ENCODE measurements at places on chromosomes 1 and 21.

- no peak for DNase-seq
These were observed 145.0 kb downstream of the DHRS3 start for GRCh38 chr1:12472798-12473551.

DNA sequence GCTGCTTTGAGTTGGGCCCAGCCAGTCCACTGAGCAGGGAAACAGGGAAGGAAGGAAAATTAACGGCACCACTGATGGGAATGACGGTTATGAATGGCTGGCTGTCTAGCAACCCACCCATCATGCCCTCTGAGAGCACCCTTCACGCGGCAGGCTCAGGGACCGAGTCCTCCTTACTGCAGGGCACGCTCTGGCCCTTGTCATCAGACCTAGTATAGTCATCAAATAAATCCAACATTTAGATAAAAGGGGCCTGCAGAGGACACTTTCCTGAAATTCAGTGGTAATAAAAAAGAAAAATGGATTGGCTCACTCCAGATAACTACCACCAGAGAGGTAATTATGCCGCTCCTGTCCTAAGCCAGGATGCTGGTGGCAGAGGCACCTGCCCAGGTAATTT, 509.4 kb downstream of the MATN1 start:
- DNase-seq = no peak

DNA sequence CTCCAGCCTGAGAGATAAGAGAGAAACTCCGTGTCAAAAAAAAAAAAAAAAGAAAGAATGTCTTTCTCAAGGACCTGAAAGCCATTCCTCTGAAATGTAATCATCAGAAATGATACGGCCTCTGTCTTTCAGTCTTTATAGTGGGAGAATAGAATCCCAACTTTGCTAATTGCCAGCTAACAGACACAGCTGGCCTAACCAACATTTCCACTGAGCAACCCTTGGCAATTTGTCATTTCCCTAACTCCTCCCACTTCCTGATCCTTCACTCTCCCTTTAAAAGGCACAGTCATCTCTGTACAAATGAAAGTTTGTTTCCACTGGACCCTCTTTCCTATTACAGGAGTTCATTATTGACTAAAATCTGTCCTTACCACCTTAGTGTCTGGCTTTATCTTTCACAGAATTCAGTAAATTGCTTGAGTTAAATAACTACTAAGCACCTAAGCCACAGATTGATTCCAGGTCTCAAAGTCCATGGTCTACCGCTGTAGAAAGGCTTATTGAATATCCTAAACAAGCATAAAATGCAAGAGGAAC, 4.3 kb upstream of the CBR1 start:
- DNase-seq = peak; percentile 52

DNA sequence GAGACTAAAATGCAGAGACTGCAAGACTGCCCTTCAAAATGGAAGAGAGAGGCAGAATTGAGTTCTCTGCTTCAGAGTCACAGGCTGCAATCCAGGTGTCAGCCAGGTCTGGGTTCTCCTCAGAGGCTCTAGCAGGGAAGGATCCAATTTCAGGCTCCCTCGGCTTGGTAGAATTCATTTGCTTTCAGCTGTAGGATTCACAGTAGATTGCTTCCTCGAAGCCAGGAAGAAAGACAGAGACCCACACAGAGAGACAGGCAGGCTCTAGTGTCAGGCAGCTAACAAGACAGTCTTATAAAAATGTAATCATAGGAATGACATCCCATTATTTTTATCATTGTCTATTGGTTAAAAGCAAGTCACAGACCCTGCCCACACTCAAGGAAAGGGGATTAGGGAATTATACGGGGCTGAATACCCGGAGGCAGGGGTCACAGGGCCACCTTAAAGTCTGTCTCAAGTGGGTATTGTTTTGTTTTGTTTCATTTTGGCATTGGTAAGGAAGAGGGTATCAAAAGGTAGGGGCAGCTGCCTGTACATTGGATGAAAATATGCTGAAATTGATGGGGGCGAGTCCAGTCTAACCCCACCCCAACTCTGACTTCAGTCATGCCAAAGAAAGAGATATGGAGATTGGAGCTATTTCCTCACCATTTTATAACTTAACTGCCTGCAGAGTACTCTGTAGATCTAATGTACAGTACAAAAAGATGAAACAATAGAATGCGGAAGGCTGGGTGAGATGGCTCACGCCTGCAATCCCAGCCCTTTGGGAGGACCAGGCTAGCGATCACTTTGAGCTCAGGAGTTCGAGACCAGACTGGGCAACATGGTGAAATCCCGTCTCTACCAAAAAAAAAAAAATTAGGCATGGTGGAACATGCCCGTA, 9.5 kb upstream of the TBCE start:
- no peak for DNase-seq

DNA sequence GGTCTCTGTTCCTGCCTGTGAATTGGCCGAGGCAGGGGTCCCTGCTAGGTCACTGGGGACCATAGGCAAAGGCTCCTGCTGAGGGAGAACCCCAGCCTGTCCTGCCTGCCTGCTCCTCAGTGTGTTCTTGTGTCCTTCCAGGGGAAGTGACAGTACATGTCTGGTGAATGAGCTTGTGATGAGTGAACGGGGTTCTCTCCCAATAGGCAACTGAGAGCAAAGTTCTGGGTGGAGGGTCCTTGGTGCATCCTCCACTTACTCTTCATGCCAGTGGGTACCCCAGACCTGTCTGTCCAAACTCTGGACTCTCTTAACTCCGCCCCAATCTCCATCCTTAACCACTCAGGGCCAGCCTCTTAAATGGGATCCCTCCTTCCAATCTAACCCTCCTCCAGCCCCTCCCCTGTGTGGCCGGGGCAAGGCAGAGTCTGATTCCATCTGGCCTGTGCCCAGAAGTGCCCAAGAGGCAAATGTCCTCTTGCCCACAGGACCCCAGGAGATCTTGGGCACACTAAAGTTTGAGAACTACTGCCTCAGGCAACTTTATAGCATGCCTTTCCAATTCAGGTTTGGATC, 2.0 kb downstream of the XKR8 start:
- DNase-seq = no peak

- DNase-seq = no peak
These were observed 371 bp upstream of the ODF2L start for GRCh38 chr1:86396498-86396890.

- DNase-seq = no peak
These were observed 3.8 kb upstream of the CDC20 start for GRCh38 chr1:43354936-43355335.

- peak; percentile 24 for DNase-seq
These were observed 37.3 kb upstream of the SYT14 start for GRCh38 chr1:209900734-209901133.

GRCh38 chr21:45449658-45450422, 44.9 kb downstream of the COL18A1 start:
- DNase-seq = no peak

- DNase-seq = no peak
These were observed 287.5 kb upstream of the DAB1 start for GRCh38 chr1:57711326-57711725.

DNA sequence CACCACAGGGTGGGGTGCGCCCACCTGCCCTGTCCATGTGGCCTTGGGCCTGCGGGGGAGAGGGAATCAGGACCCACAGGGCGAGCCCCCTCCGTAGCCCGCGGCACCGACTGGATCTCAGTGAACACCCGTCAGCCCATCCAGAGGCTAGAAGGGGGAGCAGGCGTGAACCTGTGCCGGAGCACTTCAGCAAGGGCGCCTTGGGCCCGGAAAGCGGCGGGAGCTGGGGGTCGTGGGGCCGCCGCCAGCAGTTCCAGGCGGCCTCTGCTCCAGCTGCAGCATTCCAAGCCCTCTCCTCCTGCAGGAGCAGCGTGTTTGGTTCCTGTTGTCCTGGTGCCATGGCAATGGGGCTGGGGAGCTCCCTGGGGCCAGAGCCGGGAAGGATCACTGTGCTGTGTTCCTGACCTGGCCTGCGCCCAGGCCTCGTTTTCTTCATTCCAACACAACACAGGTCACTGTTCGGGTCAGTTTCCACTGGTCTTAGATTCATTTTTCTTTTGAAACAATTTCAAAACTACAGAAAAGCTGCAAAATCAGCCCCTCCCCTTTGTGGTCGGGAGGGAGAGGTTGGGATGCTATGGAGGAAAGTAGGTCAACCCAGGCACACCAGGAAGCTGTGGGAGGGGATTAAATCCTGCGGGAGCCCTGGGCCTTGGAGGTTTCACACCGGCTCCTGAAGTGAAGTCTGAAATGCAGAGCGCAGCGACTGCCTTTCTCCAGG, 18.8 kb downstream of the SLX9 start:
- no peak for DNase-seq

GRCh38 chr1:24085546-24085945, 26.4 kb downstream of the MYOM3 start:
- no peak for DNase-seq

DNA sequence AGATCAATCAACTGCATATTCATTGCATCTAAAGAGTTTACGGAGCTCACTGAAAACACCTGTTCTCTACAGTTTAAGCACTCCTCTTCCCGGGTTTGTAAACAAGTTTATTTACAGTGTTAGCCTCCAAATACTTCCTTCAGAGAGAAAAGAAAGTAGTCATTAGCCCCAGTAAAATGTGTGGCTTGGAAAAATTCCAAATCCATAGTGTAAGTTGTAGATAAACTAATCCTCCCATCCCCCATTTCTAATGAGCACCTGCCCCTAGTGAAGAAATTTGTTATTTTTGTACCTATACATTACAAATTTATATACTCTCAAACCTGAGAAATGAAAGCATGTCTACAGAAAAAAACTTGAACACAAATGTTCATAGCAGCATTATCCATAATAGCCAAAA, 21.9 kb downstream of the PUM1 start:
- no peak for DNase-seq

Data from COLO829 (cell line).